Stimulated activated CD4-positive, alpha-beta T cell treated with anti-CD3 and anti-CD28 coated beads, TNF-alpha, amount 100 ng/mL, for 48 hours (primary cell): ENCODE measurements at places on chromosomes 1 and 21.

GRCh38 chr1:47796626-47797025 is 200.6 kb downstream of the TRABD2B start:
- DNase-seq = no peak

DNA sequence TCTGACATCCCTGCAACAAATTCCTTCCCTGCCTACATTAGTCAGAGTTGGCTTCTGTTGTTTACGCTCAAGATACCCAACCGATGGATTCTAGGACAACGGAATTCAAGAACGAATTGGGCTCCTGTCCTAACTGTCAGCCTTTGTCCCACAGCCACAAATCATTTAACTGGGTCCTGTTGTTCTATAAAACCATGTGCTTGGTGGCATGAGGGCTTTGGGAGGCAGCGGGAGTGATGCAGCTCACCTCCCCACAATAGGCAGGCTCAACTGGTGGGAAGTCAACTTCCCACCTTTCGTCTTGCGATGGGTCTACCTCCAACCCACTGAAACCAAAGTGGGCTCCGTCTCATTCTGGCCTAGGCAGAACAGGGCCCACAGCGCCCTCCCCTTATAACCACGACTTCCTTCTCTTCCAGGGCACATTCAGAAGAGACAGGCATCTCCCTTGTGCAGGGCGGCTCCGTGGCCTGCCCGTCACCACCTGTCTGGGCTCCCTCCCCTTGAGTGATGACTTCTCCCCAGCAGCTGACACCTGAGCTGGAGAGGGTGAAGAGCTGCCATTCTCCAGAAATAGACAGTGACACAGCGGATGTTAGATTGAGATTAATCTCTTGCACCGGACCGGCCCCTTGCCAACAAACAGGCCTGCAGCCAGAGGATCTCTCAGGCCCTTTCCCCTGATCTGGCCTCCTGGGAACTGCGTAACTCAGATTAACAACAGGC is 26.5 kb downstream of the LRRC38 start:
- DNase-seq = no peak

- no peak for DNase-seq
These were observed 114.4 kb upstream of the RAB3GAP2 start for GRCh38 chr1:220386494-220387195.

DNA sequence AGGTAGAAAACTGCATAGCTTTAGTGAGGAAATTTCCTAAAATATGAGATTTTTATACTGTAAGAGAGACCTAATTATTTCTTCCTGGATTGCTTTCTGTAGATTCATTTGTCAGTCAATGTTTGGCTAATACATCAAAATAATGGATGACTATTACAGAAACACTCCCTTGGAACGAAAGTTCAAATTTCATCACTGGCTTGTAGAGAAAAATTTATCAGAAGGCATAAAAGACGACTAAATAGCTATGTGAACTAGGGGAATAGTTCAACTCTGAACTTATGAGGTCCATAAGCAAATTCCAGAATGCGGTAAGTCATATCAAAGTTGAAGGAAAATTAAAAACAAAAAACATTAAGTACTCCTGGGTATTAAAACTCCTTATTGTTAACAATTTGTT is 36.0 kb downstream of the WNT2B start:
- DNase-seq = no peak

DNA sequence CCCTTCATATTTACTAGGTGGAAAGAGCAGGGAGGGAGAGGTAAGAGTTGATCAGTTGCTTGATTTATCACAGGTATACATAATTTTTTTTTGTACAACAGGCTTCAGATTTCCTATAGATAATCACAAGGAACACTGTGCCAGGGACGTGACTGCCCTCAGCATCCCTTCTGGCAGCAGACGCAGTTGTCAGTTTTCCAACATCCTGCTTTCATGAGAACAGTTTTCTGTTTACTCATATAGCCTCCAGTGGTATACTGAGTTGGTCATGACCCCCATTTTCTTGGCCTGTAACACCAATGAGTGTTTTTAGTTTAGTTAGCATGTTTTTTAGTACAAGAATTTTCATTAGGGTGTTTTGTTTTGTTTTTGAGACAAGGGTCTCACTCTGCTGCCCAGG is 37.9 kb upstream of the PTPRF start:
- DNase-seq = no peak

GRCh38 chr1:25703671-25704266 is 87.2 kb downstream of the MAN1C1 start:
- no peak for DNase-seq

DNA sequence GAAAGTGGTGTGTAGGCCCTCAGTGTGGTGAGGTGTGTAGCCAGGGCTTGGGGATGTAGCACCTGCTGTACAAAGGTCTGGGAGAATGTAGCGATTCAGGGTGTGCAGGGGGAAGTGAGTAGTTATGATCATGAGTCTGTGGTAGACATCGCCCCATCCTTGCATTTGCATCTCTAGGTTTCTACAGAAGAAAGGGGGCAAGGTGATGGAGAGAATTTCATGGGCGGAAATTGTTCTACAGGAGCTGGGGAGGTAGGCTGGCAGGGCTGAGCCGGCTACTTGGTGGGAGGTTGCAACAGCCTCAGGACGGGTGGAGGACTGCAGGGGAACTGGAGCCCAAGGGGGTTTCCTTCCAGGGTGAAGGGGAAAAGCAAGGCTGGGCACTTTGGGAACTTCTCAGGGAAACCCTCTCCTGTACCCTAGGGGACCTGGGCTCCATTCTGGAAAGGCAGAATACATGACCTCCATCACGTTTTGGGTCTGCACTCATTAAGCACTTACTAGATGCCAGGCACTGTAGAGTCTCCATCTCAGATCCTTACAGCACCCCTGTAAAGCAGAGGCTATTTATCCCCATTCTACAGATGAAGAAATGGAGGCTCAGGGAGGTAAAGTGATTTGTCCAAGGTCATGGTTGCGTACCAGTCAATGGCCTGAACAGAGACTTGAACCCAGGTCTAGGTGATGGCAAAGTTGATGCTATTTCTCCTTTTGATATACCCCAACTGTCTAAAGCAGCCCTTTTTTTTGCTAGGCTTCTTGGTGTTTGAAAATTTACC is 14.5 kb upstream of the TNFRSF1B start:
- DNase-seq = no peak

GRCh38 chr1:108033550-108033951 is 68.6 kb upstream of the VAV3 start:
- DNase-seq = no peak

GRCh38 chr1:1122078-1122811 is 6.4 kb upstream of the C1orf159 start:
- peak; percentile 76 for DNase-seq

- DNase-seq = no peak
These were observed 115.6 kb upstream of the GUCA2B start for GRCh38 chr1:42037586-42037985.

DNA sequence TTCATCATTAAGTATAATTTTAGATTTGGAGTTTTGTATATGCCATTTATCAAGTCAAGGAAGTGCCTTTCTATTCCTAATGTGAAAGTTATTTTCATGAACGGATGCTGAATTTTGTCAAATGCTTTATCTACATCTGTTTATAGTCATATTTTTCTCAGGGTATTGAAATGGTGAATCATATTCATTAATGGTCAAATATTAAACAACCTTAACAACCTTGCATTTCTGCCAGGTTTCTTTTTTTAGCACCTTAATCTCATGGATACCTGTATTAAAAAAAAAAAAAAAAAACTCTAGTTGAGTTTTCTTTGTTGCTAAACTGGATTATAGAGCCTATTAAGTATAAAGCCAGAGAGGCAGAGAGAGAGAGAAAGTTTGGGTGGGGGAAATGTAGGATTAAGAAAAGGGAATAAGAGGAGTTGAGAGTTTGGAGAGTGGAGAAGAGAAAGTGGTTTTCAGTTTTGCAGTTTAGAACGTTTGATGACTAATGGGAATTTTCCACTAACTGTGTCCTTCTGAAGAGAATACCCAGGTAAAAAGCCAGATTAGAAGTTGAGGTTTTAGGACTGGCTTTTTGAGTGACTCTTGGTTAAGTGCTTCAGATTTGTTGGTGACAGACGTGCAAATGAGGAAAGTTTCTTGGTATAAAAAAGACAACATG is 305.0 kb downstream of the HLX start:
- DNase-seq = no peak

DNA sequence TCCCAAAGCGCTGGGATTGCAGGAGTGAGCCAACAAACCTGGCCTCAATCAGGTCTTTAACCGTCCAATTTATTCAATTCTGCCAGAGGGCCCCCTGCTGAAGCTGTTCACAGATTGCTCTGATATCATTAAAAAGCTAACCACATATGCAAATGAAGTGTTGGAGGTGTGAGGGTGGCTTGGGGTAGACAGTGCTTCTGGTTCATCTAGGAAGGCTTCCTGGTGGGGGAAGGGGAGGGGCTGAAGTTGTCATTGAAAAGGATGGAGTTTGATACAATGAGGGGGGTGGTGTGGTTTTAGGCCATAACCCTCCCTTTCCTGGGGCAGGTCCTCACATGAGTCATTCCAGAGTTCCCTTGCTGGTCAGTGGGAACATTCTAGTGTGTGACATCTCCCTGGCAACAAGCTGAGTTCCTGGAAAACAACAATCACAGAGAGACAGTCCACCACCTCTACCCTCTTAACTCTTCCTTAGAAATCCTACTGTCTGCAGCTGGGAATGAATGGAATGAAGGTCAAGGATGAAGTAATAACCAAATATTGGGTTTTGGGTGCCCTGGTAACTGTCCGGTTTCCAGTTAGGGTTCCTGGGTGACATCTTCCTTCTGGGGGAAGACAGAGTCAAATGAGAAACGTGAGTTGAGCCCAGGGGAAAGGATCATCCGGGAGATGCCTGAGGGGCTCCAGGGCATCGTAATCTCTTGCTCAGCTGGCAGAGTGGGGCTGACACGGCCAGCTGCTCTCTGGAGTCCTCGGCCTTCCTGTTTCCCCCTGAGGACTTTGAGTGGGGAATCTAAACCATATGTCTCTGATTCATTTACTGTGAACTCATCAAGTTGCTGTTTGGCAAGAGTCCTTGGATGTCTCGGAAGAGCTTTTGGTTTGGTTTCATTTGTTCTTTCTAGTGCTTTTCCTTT is 32.2 kb downstream of the BATF3 start:
- no peak for DNase-seq

DNA sequence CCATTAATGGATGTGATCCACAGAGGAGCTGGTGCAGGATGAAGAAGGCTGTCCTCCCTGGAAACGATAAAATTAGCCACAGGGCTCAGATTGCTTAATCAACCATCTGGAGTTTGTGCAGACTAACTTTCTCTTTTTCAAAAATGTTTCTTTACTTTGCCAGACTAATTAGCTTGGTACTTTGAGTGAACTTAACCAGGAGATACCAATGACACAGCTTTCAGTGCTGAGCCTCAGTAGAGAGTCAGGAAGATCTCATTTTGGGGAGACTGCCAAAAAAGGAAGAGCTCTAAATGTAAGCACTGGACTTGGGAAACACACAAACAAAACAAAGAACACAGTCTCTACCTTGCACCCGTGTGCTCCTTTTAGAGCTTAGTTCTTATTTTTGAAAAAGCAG is 248.1 kb upstream of the DEPDC1 start:
- DNase-seq = no peak

DNA sequence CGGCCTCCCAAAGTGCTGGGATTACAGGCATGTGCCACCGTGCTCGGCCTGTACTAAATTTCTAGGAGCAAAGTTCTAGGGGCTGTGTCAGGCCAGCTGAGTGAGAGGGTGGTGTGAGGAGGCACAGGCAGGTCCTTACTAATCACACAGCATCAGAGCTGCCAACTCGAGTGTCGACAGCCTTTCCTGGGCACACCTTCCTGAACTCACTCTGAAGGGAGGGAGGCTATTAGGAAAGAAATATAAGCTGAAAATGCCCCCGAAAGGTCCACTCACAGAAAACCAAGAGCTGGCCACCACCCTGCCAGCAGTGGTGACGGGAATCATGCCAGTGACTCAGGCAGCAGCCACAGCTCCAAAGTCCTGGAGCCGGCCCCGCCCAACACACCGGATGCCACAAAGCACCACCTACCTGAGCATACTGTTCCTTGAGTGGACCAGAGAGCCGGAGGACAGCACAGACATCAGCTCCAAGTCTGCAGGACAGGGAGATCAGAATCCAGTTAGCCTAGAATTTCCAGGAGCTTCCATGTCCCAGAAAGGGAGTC is 4.5 kb downstream of the PMVK start:
- DNase-seq = no peak

DNA sequence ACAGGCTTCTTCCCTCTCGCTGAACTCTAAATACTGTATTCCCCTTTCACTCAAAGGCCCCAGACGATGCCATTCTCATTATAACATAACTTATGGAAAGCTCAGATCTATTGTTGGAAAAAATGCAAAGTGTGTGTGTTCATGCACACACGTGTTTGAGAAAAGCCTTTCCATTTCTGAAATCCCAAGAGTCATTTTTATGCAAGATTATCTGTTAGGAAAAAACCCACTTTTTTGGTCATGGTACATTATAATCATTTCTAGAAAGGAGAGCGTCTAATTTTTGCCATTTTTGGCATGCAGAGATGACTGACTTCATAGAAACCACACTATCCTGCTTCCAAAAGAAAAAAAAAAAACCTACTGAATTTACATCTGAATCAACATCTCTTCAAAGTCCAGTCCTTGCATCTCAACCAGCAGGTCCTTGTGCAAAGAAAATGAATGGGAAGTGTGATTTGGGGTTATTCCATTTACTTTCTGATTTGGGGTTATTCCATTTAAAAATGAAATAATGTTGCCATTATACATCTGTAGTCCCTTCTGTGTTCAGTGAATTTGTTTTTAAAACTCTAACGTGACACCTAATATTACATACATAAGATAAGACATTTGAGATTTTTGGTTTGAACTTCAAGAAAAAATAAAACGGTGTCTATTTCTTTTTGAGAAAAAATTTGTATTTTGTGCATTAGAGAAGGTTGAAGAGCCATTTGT is 150.3 kb downstream of the DHRS3 start:
- no peak for DNase-seq

- no peak for DNase-seq
These were observed 150.9 kb downstream of the PTPRU start for GRCh38 chr1:29387210-29387609.

DNA sequence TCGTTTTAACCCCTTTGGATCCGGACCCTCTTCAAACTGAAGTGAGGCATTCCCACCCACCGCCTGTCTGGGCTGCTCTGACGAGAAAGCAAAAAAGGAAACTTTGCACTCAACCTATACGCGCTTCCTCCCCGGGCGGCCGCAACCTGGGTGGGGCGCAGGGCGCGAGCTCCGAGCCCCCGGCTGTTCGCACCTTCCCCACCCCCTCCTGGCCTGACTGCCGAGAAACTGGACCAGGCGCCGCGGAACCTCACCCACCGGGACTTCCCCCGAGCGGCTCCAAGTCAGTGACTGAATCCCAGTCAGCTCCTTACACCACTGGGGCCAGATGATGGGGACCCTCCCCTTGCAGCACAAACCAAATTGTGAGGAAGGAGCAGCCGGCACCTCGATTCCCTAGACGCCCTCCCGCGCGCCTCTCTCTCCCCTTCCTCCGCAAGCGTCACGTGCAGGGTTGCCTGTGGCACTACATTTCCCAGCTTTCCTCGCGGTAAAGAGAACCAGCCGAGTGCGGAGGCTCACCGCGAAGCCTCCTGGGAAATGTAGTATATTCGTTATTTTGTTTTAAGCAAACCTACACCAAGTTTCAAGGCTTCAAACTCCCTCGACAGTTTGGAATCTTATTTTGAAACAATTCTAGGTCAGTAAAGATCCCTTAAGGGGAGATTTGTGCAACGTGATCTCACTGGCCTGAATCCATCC is at the start of gene RAB29:
Gene RAB29 (minus strand): TSS at position 468 of the 702 bp plus-strand sequence. CDS start 526 bp downstream, outside the sequence.
- DNase-seq = peak; percentile 71

GRCh38 chr1:6243053-6243834 is 735 bp upstream of the HES3 start:
- no peak for DNase-seq
